NCI-H226 (cell line): ENCODE measurements at places on chromosomes 16 and 17.

GRCh38 chr17:82108496-82108945, 10.5 kb upstream of the FASN start:
- no peak for DNase-seq

DNA sequence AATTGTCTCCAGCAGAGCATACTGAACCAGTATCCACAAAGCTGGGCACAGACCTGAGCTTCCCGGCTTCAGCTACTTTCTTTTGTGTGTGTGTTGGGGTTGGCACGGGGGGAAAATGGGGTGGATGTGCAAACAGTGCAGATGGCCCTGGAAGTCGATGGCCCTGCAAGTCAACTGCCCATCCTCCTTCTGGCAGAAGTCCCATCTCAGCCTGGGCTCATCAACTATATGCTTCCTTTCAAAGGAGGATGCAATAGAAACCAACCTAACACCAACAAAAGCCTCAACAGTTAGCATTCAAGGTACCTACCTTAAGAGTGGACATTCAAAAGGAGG, 55.7 kb downstream of the SOX9 start:
- DNase-seq, result no peak

- DNase-seq, result no peak
Observed at GRCh38 chr17:2259769-2260536, 43.6 kb downstream of the SMG6 start.

GRCh38 chr17:39663688-39664580, 1.2 kb upstream of the TCAP start:
- DNase-seq, result peak; percentile 64

GRCh38 chr16:46828943-46829342, 2.0 kb downstream of the C16orf87 start:
- no peak for DNase-seq

DNA sequence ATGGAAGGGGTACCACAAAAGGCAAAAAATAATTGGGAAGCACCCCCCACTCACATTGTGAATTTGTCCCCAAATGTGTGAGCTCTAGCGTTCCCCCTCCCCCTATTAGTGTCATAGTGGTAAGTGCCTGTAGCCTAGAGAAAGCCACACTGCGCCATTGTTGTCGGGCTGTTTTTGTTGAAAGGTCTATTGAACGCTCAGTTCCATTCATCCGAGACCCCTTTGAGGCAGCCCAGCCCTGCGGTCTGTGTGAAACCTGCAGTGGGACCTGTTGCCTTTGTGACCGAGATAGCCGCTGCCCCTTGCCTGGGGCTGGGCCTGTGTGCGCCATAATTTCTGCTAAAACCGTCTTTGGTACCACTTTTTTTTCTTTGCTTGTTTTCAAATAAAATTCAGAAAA, 3.0 kb downstream of the JPT2 start:
- no peak for DNase-seq

DNA sequence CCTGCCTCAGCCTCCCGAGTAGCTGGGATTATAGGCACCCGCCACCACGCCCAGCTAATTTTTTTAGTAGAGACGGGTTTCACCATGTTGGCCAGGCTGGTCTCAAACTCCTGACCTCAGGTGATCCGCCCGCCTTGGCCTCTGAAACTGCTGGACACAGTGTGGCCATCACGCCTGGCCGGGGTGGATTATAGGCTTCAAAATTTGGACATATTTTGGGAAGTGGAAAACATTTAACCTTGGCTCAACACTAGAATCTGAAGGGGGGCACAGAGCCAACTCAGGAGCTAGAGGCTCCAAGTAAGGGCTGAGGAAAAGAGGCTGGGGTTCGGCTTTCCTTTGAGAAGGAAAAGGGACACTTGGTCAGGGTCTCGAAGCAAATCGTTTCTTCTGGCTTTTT, 2.2 kb upstream of the CDK5R1 start:
- no peak for DNase-seq

DNA sequence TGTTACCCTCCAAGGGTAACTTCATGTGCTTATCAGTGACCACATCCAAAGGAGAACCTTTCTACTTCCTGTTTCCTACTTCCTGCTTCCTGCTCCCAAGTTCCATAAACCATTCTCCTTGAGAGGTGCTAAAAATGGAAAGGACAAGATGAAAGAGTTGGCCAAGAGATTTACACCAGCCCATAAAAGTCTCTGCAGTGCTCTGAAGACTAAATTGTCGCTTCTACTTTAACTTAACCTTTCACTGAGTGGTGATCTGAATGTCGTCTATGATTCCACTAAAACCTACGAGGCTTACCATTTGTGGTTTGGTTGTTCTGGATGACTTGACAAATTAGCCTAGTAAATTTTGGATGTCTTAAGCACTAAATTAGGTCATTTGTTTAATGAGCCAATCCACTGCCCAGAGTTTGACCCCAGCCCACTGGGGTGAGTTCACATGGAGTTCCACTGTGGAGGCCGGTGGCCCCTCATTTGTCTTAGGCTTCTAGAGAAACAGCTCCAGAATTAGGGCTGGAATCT, 333.1 kb downstream of the FOXL1 start:
- DNase-seq, result no peak

DNA sequence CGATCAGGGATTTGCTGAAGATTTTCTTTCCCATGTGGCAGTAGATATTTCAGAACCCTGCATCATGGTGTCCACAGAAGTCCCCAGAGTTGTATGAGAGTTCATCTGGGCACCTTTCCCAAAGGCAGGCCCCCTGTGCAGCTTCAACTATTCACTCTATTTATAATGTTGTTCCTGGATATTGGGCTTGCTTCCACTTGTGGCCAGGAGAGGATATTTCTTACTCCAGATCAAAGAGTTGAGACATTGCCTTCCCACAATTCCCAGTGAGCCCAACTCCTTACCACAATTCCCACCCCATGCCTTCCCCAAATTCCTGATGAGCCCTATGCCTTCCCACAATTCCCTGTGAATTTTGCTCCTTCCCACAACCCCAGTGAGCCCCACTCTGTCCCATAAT, 206.9 kb downstream of the WWOX start:
- DNase-seq, result no peak

DNA sequence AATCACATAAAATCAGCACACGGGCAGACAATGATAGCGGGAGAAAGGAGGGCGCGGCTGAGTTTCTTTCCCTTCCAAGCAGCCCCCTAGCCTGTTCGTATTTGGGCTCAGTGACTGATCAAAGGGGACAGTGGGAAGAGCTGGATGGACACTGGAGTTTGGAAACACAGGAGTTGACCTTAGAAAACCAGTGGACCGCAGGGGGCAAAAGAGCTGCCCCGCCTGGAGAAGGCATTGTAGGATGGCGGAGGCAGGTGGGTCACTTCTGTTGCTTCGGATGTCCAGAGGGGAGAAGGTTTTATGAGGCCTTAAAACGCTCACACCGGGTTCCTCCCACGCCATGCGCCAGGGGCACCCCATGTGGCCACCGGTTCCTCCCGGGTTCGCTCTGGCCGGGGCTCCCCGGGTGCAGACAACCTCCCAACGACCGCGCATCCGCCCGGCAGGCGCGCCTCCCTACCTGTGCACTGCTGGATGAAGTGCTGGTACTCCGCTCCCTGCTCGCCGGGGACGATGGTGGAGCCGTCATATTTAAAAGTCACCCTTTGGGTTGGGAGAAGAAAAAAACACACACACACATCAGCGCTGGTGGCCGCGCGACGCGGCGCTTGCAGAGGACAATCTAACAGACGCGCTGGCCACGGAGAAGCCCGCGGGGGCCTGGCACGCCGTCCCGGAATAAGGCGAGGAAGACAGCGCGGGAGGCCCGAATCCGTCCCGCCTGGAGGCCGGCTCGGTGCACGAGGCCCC, 662 bp downstream of the COTL1 start:
- no peak for DNase-seq

- DNase-seq, result no peak
Observed at GRCh38 chr16:76226011-76226410, 51.2 kb upstream of the CNTNAP4 start.

DNA sequence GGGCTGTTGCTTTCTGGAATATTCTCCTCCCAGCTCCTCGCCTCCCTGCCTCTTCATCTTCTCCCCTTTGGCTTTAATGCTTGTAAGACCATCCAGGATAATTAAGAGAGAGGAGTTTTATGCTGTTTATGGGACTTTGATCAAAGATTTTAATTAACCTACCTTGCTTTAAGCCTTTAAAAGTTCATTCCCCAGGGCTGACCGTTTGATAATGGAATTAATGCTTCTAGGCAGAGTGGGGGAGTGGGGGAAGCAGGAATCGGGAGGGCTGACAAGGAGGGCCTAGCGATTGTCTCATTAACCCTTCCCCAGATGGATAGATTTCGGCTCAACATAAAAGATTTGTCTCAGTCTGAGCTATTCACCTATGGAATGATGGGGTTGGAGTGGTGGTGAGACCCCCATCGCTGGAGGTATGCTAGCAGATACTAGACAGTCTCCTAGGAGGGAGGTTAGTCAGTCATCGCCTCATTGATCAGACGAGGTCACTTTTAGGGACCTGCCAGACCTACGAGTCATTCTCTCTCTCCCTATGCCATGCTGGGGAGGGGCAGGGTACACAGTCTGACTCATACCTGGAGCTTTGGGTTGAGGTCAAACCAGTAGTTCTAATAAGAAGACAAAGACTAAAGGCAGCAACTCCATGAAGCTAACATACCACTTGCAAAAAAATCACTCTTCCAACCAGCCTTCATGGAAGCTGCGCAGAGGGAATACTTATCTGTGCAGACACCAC, 236.6 kb upstream of the NLRP1 start:
- DNase-seq, result no peak

- no peak for DNase-seq
Observed at GRCh38 chr17:38994026-38994425, 26.8 kb upstream of the FBXO47 start.
